ENCODE measurements at places on chromosomes 2 and 18.

DNA sequence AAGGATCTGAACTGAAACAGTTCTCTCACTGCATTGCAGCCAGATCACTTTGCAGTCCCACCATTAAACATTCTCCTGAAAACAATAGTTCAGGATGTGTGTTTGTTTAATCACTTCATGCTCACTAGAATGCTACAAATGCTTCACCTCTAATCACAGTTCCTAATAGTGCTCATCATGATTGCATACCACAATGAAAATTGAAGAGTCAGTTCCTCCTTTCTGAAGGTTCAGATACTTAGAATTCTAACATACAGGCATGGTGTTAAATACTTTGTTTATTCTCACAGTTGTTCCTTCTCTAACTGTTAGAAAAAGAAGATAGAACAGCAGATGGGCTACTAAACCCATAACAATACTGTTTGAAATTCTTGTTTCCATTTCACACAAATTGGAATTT is 622.3 kb upstream of the ACVR2A start:
- no peaks in the 10 kb centered on the region for H3K27me3 ChIP-seq
- DNase-seq: no peak
- H3K36me3 ChIP-seq: no peaks in the 10 kb centered on the region
- peaks cover 21% of the 10 kb centered on the region for H3K4me1 ChIP-seq
- no peak overlapping the region for H3K27ac ChIP-seq
- no peak overlapping the region for H3K4me3 ChIP-seq

- H3K36me3 ChIP-seq: no peaks in the 10 kb centered on the region
- no peaks in the 10 kb centered on the region for H3K4me1 ChIP-seq
- H3K27me3 ChIP-seq: no peaks in the 10 kb centered on the region
- H3K27ac ChIP-seq: no peak overlapping the region
- no peak for DNase-seq
Observed at GRCh38 chr18:80159713-80160636, 50.9 kb downstream of the ADNP2 start.

DNA sequence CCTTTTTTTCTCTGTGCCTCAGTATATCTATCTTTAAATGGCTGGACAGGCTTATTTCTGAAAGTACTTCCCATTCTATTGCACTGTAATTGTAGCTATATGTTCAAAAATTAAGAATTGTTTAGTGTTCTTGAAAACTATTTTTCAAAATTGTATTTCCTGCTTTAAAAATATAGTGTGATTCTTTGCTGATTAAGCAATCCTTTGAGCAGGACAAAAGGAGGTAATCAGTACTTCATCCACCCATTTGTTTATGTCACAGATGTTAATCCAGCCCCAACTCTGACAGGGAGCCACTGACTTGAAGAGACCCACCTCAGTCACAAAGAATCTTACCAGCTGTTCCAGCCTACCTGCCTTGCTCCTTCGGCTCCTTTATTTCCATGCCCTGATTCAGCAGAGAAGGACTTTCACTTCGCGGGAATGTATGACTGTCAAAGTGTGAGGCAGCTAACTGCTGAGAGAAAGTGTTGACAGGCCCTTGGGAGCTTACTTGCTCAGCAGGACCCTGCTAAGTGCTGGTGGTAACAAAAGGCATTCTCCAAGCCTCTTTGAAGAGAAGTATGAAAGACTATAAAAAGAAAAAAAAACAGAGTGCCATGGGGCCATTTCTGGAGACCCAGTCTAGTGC is 393.3 kb upstream of the CYRIA start:
- peaks cover 40% of the 10 kb centered on the region for H3K4me1 ChIP-seq
- peak; percentile 75 for DNase-seq
- no peaks in the 10 kb centered on the region for H3K36me3 ChIP-seq
- no peak overlapping the region for H3K4me3 ChIP-seq

- peak; percentile 86 for DNase-seq
- no peak overlapping the region for H3K27ac ChIP-seq
- H3K27me3 ChIP-seq: no peaks in the 10 kb centered on the region
- no peaks in the 10 kb centered on the region for H3K4me1 ChIP-seq
- H3K36me3 ChIP-seq: no peaks in the 10 kb centered on the region
Observed at GRCh38 chr2:205763708-205764211, 81.5 kb downstream of the NRP2 start.

GRCh38 chr2:7649461-7650228 is 732.4 kb downstream of the RNF144A start:
- H3K4me3 ChIP-seq: no peak overlapping the region
- no peaks in the 10 kb centered on the region for H3K27me3 ChIP-seq
- H3K27ac ChIP-seq: no peak overlapping the region
- DNase-seq: no peak
- no peaks in the 10 kb centered on the region for H3K4me1 ChIP-seq

GRCh38 chr2:176206136-176206535 is 17.7 kb downstream of the HOXD1 start:
- H3K27ac ChIP-seq: no peak overlapping the region
- DNase-seq: no peak
- H3K36me3 ChIP-seq: no peaks in the 10 kb centered on the region
- H3K4me1 ChIP-seq: no peaks in the 10 kb centered on the region
- peaks cover 49% of the 10 kb centered on the region for H3K27me3 ChIP-seq
